ENCODE measurements at places on chromosomes 12 and 14. TPM values are rescaled to one million over a fixed set of nuclear protein-coding genes. Genes with fewer than 3 reads are reported as not detected.

GRCh38 chr12:2982361-2982760, 23.2 kb downstream of the TEAD4 start:
- DNase-seq: peak; percentile 97

Gene KITLG
- total RNA-seq: 29.3 TPM

DNA sequence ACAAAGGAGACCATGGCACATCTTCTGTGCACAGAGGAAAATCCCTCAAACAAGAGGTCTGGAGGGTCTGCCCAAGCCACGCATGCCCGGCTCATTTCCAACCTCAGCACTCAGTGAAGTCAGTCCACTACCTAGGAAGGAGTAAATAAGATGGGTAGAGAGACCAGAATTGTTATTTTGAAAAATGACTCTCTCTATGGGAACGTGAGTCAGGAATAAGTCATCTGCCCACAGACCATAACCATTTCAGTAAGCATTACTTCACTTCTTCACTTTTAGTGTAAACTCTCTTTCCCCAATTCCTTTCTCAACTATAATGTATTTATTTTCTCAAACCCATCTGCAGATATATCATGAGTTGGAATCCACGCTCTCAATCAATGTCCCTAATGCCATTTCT, 1039.9 kb upstream of the USP15 start:
- no peak for DNase-seq

Gene STON2
- total RNA-seq: 78.1 TPM

GRCh38 chr12:79424109-79424721, 266.5 kb downstream of the PAWR start:
- DNase-seq: peak; percentile 88

Gene CHGA
- total RNA-seq: not detected

GRCh38 chr12:120971299-120972180, 6.8 kb upstream of the HNF1A start:
- peak; percentile 67 for DNase-seq

Gene SYNDIG1L
- not detected for total RNA-seq

Gene SMARCC2
- total RNA-seq: 80.0 TPM

Gene ARHGEF40
- total RNA-seq: 67.3 TPM

GRCh38 chr12:103050273-103050672, 92.8 kb downstream of the ASCL1 start:
- DNase-seq: no peak

Gene NABP2
- total RNA-seq: 29.2 TPM

All from myocyte (in vitro differentiated cells).